CD8-positive, alpha-beta memory T cell (primary cell): ENCODE measurements at places on chromosomes 2 and 18.

DNA sequence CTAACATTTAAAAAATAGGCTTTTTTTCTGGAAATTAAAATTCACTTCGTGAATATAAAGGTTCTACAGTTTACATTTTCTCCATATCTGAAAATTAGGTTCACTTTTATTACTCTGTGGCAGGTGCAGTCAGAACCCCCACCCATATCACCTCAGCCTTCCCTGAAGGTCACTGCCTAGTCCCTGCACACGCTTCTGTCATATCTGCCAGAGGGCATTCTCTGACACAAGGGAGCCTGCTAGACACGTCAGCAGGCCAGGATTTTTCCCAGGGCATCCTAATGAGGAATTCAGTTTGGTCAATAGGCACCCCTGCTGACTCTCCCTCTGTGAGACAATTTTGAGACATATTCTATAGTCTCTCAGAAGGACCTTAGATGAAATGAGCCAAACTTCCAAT lies 475.7 kb upstream of the PKDCC start:
- DNase-seq = no peak

- DNase-seq = no peak
These were observed 382.7 kb upstream of the KLHL29 start for GRCh38 chr2:23002234-23002633.

GRCh38 chr2:99166218-99166617 lies 11.5 kb downstream of the LIPT1 start:
- no peak for DNase-seq

DNA sequence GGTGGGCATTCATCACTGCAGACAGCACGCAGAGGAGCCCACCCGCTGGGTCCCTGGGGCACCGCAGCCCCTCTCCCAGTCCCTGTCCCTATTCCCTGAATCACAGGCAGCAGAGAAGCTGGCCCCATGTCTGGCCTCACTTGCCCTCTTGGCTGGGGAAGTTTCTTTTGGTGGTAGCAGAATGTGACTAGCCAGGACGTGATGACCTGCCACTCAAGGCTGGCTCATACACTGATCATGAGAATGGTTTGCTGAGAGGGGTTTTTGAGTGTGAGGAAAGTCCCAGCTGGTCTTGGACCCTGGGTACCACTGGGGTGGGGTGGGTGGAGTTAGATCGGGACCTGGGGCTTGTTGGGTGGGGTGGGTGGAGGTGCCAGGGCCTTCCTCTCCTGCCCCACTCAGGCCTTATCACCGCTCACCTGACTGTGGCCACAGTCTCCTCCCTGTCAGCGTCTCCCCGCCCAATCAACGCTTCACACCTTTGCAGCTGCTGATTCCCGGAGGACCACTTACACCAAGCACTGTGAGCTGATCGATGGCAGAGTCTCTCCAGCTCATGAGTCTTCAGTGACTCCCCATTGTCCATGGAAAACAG lies 28.9 kb upstream of the FOSL2 start:
- DNase-seq = no peak
